ENCODE measurements at places on chromosomes 4 and X. TPM values are rescaled to one million over a fixed set of nuclear protein-coding genes. Genes with fewer than 3 reads are reported as not detected.

CASK gene
- total RNA-seq: 87.2 TPM

MUC7 gene
- not detected for total RNA-seq

GRCh38 chr4:152585023-152585441, 49.1 kb upstream of the FBXW7 start:
- DNase-seq: no peak

DNA sequence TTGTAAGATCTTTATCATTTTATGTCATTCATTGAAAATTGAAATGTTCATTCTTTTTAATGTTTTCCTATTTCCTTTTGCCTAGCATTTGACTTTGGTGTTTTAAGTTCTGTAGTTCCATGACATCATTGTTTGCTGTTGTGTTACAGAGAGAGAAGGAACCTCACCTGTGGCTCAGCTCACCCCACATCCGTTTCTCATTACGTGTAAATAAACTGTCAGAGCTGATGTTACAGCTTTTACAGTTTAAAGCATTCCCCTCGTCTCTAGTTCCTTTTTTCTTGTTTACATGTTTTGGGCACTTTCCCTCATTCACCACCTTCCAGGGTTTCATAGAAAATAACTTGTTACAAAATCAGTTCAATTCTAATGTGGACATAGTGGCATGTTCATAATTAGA, 137.2 kb downstream of the FNIP2 start:
- no peak for DNase-seq
